ENCODE measurements at places on chromosomes 4 and X. TPM values are rescaled to one million over a fixed set of nuclear protein-coding genes. Genes with fewer than 3 reads are reported as not detected.

GPC4 gene
- total RNA-seq: 80.6 TPM

CDKL5 gene
- 9.3 TPM for total RNA-seq

UCP1 gene
- total RNA-seq: not detected

TCEAL7 gene
- 8.2 TPM for total RNA-seq

EXOC1L gene
- total RNA-seq: not detected

GNRHR gene
- total RNA-seq: not detected

GASK1B gene
- total RNA-seq: 2.8 TPM

Data from renal cortical epithelial cell (primary cell).